ENCODE measurements at places on chromosomes 1 and 21. TPM values are rescaled to one million over a fixed set of nuclear protein-coding genes. Genes with fewer than 3 reads are reported as not detected.

PCBP3 gene
- total RNA-seq = 0.13 TPM

OR10Z1 gene
- total RNA-seq = not detected

OR2T35 gene
- total RNA-seq = not detected

MLLT11 gene
- total RNA-seq = 1.8 TPM

BRDT gene
- not detected for total RNA-seq

PRKAA2 gene
- 1.7 TPM for total RNA-seq

LCE1D gene
- not detected for total RNA-seq

CD34 gene
- 19.8 TPM for total RNA-seq

CHRM3 gene
- total RNA-seq = 0.26 TPM

PAX7 gene
- not detected for total RNA-seq

PROK1 gene
- total RNA-seq = not detected

Data from dermis microvascular lymphatic vessel endothelial cell (primary cell).